ENCODE measurements at places on chromosomes 1 and 21.

GRCh38 chr1:219812491-219813203 lies 115.7 kb downstream of the SLC30A10 start:
- DNase-seq = peak; percentile 83

DNA sequence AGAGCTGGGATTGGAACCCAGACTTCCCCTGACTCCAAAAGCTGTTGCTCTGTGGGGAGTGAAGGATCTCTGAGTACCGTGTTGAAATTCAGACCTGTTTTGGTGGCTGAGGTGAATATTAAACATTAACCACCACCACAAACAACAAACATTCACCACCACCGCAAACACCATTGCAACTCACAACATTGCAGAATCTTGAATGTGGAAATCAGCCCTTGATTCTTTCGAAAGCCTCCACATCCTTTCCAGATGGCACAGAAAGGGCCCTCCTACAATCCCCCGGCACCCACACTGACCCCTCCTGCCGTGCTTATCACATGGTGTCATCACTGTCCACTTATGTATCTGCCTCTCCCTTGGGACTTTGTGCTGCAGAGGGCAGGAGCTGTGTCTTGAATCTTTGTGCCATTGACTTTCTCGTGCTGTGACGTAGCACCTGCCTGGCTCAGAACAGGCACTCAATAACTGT lies 1.4 kb downstream of the CDA start:
- DNase-seq = no peak

DNA sequence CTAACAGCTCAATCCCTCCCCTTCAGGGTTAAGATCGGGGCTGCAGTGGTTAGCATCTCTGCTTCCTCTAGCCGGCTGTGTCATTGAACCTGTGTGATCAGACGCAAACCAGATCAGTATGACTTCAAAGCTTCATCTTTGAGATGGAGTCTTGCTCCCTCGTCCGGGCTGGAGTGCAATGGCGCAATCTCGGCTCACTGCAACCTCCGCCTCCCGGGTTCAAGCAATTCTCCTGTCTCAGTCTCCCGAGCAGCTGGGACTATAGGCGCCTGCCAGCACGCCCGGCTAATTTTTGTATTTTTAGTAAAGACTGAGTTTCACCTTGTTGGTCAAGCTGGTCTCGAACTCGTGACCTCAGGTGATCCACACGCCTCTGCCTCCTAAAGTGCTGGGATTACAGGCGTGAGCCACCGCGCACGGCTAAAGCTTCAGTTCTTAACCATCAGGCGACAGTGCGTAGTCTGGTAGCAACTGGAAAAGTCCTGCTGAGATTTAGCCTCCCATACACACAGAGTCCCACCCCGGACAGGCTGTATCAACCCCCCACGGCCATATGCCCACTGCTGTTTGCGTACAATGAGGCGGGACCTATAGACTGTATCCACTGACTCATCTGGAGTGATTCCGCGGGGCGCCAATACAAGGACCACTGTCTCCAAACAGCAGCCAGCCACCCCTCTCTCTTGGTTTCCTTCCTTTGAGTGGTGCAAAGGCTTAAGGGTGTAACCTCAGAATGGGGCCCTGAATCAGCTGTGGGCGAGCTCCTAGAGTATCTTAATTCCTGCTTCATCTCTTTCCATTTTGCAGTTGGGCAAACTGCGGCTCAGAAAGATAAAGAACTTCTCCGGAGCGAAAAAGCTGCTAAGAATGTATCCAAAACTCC lies 23.3 kb downstream of the CELA3A start:
- DNase-seq = peak; percentile 93

- peak; percentile 31 for DNase-seq
These were observed 131.9 kb upstream of the LYPLAL1 start for GRCh38 chr1:219041818-219042217.

DNA sequence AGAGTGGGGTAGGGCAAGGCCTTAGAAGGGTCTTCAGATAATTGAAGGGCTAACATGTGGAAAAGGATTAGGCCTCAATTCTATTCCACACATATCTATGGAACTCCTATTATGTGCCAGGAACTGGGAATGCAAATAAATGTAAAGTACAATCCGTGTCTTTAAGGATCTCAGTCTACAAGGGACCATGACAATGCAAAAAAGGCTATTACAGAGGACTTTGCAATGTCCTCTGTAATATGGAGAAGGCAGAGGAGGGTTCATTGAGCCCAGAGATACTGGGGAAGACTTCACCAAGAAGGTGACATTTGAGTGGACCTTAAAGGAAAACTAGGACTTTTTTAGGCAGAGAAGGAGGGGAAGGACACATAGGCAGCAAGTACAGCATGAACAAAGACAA lies 4.5 kb upstream of the SCMH1 start:
- no peak for DNase-seq

All from HT-29 (cell line).